D721Med (cell line): ENCODE measurements at places on chromosomes 3 and 15.

DNA sequence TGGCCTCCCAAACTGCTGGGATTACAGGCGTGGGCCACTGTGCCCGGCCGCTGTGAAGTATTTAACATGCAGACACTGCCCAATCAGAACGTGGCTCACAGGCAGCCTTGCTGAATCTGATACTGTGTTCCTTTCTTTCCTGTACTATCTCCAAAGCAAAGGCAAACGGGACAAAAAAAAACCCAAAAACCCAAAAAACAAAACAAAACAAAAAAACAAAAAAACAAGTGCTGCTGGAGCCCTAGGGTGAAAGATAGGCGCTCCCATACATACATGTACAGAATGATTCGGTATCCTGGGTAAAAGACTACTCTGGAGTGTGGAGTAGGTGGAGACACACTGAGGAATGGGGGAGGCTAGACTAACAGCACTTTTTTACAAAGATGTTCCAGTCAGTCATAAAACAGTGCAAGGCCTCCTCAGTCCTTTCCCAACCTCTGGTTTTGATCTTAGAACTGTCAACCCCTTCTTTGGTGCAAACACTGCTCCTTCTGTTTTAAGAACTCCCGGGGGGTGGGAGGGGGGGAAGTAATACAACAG, 7.7 kb upstream of the MAP1A start:
- DNase-seq, result no peak

DNA sequence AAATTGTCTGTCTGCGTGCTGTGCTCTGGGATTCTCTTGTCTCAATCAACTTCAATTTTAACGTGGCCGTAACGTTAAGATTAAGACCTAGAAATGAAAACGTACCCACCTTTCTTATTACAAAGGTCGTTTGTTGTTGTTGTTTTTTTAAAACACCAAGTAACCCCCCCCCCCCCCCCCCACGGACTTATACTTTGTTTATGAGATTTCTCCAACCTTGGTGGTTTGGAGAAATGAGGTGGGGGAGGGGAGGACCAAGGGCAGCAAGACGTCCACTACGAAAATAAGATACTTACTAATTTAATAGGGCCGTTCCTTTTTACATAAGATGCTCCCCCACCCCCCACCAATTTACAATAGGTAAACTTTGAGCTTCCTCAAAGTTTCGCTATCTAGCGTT, 244.4 kb upstream of the TOPAZ1 start:
- DNase-seq, result no peak

DNA sequence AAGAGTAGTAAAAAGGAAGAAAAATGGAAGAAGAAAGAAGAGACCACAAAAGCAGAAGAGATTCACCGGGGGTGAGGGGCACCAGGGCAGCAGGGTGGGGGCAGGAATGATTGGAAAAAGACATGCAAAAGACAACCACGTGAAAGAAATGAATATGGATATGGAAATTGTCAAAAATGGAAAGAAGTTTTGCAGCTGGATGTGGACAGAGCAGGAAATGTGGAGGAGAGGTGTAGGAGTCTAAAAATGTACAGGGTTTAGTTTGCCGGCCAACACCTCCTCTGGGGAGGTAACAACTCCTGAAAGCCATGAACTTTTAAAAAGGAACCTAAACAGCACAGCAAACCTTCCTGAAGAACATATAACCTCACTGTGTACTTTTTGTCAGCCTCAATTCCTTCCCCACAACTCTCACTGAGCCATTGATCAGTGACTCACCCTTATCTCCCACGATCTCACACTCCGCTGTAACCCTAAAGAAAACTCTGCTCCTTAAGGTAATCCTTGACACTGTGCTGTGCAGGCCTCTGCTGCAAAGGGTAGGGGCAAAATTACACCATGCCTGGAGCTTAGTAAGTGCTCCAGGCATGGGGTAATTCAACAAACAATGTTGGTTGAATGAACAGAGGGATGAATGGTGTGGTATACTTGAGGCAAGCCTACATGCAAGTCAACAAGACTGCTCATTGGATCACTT, 100.2 kb upstream of the BOC start:
- DNase-seq, result no peak

GRCh38 chr15:78448441-78449219, 10.6 kb downstream of the IREB2 start:
- DNase-seq, result no peak

GRCh38 chr15:76337059-76337695, 604 bp downstream of the ISL2 start:
- DNase-seq, result no peak
